ENCODE measurements at places on chromosomes 4 and X.
A peak's percentile ranks its signal among the peaks of the same experiment; 100 is the strongest.

DNA sequence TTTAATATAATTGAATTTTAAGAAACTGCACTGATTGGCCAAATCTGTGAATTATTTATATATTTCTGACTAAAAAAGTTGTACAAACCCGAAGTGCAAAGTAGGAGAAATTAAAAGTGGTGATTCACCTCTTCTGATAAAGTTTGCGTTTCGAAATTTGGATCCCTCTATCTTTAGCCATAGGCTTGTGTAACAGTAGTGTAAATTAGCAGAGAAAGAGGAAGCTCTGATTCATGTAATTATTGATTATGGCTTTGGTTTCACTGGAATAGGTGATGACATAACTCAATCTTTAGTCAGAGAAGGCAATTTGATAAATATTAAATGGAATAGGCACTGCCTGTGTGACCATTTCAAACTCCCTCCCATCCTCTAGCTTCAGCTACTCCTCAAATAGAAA lies 717.8 kb upstream of the PCDH7 start:
- DNase-seq = no peak

DNA sequence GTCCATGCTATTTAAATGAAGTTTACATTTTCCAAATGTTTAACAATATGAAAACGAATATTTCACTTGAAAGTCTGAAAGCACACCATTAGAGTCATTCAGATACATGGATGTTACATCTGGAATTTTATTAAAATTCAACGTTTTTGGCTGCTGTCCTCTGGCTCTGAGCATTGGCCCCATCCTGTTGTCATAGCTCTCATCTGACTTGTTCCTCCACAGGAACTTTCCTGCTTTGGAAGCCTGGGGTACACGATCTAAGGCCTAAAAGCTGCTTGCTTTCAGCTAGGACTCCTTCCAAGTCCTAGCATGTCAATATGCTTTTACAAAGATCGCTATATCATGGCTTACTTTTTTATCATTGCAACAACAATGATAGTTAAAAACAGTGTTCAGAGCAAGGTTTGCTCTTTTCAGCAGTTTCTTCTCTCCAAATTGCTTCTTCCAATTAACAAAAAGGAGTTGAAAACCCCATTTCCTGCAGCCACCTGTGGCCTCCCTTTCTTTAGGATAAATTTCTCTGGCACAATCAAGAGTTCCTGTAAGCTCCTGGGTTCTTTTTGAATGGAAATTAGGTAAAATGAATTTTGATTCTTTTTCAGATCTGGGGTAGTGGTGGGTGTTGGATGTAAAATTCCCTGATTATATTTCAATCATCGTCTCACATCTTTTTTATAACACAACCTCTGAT lies 413.4 kb upstream of the AGA start:
- no peak for DNase-seq

GRCh38 chr4:5218376-5219069 lies 167.2 kb downstream of the STK32B start:
- no peak for DNase-seq

- peak; percentile 76 for DNase-seq
These were observed 40.6 kb downstream of the HADH start for GRCh38 chr4:108030332-108030731.

- DNase-seq = no peak
These were observed 2700.3 kb downstream of the ARAP2 start for GRCh38 chr4:33543941-33544450.

DNA sequence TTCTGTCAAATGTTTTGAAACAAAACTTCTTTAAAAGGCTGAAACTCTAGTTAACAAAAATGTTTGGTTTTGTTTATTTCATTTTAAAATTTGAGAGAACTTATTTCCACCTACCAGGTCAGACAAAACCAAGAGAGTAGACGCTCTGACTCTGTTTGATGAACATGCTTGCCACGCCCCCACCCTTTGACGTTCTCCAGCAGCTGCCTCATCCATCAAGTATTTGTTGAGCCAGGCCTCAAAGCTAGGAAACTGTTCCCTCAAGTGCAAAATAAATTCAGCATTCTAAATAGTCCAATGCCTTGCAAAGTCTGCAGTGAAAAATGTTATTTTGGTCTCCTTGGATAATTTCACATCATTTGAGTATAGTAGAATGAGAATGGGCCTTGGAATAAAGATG lies 121.6 kb downstream of the GUCY2F start:
- no peak for DNase-seq

DNA sequence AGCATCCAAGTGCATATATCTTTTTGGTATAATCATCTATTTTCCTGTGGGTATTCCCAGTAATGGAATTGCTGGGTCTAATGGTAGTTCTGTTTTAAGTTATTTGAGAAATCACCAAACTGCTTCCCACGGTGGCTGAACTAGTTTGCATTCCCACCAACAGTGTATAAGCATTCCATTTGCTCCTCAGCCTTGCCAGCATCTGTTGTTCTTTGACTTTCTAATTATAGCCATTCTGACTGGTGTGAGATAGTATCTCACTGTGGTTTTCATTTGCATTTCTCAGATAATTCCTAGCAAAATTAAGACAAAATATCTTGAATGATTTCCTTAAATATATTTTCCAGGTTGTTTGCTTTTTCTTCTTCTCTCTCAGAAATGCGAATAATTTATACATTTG lies 341.1 kb downstream of the GBA3 start:
- no peak for DNase-seq

GRCh38 chr4:14254926-14255325 lies 627.4 kb upstream of the BOD1L1 start:
- no peak for DNase-seq

DNA sequence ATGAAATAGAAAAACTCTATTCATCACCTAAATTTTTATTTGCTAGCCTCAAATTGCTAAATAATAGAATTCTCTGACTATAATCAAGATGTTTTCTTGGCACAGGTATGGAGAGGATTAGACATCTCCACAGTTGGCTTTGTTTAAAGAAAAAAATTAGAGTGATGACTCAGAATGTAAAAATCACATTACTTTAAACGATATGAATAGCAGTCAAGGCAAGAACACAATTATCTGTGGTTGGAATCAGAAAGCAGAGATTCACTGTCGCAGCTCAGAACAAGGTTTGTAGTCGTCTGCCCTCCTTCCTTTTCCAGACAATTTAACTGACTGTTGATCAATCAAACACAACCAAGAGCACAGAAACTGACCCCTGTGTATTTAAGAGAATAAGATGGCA lies 32.2 kb upstream of the CCKAR start:
- no peak for DNase-seq

DNA sequence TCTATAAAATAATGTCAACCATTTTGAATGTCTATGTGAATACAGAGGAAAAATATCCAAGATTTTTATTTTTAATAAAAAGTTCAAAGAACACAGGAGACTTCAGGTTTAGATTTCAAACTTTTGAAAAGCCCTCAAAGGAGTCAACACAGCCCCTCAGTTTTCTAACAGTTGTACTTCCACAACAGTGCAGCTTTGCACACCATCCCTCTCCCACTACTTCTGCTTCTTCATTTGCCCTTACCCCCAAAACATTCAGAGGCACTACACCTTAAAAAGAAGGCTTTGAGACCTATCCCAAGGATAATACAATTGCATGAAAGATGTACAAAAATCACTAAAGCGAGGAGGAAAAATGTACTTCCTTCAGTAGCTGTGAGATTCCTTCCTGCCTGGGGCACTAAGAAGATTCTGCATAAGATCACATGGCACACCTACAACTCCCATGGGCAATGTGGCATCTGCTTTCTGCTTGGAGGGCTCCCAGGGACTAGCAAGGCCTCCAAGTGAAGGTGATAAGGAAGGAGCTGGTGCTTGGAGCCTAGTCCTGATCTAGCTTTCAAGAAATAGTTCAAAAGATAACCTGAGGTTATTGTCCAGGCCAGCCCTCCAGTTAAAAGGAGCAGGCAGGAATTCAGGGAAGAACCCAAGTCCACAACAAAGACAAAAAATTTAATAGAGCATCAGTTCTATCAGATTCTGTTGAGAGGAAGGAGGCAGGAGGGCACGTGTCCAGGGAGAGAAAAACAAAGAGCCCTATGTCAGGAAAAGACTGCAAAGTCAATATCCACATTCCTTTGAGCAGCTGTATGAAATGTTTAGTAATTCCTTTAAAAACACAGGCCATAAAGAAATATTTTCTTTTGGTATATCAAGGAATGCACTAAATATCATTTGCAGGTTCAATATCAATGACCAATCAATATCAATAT lies 19.1 kb downstream of the ARAP2 start:
- no peak for DNase-seq

All from GM10248 (cell line).